ENCODE measurements at places on chromosomes 1 and 21.

DNA sequence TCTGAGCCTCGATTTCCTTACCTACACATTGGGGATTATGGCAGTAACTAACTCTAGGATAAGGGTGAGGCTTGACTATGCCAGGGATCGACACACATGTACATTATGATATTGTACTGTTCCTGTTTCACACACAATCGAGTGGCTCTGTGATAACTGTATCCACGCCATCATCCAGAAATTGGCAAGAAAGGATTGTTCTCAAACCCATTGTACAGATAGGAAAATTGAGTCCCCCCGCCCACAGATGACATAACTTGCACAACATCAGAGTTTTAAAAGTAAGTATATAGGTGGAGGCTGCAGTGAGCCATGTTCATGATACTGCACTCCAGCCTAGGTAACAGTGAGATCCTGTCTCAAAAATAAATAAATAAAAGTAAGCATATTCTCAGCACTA lies 3.8 kb downstream of the KANK4 start:
- no peak for DNase-seq

GRCh38 chr1:205449750-205450443 lies 5.9 kb downstream of the BLACAT1 start:
- peak; percentile 39 for DNase-seq

- DNase-seq, result no peak
These were observed 17.2 kb upstream of the C2CD2 start for GRCh38 chr21:41970751-41971653.

- peak; percentile 83 for DNase-seq
These were observed 8.6 kb upstream of the CALML6 start for GRCh38 chr1:1906185-1907097.

DNA sequence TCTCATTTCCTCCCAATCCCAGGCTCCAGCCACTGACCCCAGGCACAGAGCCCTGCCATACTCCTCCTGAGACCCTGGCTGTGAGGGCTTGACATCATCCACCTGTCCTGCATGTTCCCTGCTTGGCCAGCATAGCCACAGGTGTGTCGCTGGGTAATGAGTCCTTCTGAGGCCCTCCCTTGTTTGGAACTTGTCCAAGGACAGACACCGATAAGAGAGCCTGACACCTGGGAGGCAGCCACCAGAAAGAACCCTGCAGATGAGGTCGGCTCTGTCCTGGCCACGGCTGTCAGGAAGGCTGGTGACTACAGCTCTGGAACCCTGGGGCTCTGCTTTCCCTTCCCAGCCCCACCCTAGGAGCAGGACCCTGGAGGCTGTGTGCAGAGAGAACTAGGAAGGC lies 34.6 kb downstream of the TMEM63A start:
- DNase-seq, result no peak

DNA sequence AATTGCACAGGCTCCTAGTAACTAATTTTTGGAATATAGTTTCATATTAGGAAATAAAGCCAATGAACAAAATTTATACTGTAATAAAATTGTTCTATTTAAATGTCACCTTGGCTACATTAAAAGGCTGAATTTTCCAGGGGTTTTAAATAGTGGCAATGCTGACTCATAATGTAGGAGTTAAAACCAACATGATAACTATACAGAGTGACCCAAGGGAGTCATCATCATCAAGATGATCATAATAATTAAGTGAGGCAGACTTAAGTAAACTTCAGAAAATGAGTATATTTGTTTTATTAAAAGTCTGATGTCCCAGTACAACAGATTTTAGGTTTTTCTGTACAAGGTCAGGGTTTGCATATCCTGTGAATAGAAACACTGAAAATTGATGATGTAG lies 183.4 kb downstream of the PLPPR4 start:
- DNase-seq, result no peak

GRCh38 chr1:204161609-204162493 lies 4.3 kb downstream of the REN start:
- DNase-seq, result no peak

- DNase-seq, result no peak
These were observed 3.8 kb downstream of the TRPM2 start for GRCh38 chr21:44357064-44357837.

DNA sequence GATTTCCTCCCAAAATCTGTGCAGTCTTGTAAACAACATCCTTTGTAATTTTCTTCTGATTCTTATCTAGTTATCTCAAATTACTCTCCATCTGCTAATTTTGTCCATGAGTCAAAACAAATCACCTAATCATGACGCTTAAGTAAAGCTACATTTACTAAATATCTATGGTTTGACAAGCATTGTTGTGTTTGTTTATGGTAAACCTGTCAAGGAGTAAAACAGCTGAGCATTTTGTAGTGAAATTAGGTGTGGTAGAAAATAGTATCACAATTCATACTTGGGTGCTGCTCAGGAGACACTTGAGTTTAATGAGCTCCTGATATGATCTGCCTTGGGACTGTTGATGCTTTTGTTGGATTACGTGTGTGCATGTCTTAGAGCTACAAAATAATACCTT lies 11.6 kb downstream of the TIPRL start:
- DNase-seq, result no peak

GRCh38 chr21:35984654-35985361 lies 75.5 kb downstream of the SETD4 start:
- DNase-seq, result no peak

DNA sequence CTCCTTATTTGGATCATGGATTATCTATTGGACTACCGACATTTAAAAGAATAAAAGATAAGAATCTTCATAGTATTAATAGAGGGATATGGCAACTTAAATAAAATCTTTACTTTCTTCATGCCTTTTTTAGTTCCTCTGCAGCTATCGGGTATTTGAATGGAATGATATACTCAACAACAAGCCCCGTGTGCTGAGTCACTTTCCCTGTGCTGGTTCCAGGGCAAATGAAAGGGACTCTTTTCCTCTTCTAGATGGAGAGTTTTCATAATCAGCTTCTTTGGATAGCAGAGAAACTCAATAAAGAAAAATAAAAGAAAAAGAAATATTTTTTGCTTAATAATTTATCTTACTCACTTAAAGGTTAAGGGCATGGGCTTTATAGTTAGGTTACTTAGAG lies 213.7 kb downstream of the LRRC40 start:
- DNase-seq, result peak; percentile 42

DNA sequence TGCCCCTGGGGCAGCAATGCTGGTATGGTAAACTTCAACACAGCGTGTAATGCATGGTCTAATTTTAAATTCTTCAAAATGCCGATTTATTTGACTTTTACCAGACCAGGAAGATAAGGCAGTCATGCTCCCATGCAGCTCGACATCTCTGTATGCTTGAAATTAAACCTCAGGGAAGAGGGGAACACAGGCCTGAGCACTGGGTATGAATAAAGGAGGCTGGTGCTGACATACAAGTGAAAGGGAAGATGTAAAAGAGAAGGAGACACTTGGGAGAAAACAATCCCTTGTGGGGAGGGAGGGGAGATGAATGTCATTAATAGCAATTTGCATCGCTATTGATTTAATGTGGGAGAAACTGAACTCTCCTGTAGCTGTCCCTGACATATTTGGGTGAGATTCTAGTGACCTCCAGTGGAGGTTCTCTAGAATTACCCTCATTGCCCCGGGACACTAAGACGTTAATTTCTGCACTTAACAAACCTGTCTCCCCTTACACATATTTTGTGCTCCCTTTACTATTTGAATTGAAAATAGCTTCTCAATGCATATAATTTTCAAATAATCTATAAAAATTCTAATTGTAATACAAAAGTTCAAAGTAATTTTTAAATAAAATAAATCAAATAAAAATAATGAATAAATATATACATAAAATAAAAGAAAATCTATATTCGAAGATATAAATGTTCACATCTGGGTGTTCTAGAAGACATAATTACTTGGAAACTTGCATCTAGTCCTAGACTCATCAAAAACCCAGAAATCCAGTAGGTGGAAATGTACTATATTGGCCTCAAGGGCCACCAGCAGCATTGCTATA lies 283.1 kb downstream of the LMX1A start:
- DNase-seq, result peak; percentile 82

DNA sequence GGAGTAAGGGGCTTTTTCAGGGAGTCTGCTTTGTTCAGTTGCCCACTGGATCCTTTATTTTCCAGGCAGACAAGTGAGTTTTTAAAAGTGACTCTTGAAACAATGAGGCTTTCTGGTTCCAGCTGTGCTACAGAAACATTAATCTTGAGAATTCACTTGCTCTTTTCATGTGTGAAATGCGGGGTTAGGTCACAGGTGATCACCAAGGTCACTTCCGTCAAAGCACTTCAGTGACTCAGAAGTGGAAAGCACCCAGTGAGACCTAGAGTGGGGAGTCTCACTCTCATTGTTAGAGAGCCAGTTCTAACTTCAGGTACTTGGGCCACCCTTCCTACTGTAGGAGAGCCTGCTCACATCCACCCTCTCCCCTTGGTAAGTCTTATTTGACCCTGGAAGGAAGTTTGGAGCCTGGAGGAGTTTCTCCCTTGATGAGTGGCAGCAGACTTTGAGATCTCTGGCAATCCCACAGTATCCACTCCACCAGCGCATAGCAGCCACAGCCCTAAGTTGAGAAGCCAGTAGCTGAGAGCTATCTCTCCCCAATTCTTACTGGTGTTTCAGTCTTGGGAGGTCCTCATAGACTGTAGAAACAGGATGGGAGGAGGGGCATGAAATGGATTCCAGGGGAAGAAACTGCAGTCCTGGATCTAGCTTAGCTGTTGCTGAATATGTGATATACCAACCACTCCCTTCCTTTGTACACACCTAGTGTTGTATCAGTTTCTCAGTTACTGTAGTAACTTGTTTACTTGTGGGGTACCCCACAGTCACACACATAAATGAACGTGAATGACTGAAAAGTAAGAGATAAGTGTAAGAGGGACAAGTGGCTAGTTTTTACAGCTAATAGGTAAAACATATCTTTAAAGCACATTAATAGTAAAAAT lies 3.1 kb downstream of the TACSTD2 start:
- no peak for DNase-seq

DNA sequence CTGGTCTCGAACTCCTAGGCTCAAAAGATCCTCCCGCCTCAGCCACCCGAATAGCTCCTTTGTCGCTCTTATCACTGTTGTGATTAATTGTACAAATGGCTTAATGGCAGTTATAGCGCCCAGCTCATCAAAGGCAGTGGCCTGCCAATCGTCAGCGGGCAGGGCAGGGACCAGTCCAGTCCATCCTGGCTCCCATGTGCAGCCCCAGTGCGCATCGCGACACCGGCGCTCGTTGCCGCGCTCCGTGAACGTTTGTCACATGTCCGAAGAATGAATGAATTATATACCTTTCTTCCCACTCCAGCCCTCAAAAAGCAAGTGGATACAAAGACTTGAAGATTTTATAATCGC lies 18.4 kb downstream of the MTX1 start:
- peak; percentile 41 for DNase-seq

DNA sequence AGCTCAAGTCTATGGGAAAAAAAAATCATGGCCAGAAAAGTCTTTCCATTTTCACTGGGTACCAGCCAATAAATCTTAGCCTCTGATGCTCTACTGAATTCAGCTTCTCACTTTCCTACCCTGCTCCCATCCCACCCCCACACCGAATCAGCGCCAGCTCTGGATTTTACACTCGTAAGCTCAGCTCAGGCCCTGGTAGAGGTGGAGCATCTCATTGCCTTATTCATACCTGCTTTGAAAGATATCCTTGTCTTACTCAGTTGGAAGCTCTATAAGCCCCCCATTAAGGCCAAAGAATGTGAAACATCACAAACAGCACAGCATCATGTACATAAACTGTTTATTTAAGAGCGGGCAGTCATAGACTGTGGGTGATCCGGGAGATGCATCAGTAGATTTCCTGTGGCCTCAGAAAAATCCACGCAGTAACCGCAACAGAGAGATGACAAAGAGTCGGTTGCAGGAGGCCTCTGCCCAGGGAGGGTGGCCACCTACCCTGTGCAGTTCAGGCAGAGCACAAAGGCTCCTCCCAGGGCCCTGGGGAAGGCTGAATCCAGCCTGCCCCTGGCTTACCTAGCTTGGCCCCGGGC lies 36.4 kb upstream of the ETS2 start:
- peak; percentile 73 for DNase-seq

DNA sequence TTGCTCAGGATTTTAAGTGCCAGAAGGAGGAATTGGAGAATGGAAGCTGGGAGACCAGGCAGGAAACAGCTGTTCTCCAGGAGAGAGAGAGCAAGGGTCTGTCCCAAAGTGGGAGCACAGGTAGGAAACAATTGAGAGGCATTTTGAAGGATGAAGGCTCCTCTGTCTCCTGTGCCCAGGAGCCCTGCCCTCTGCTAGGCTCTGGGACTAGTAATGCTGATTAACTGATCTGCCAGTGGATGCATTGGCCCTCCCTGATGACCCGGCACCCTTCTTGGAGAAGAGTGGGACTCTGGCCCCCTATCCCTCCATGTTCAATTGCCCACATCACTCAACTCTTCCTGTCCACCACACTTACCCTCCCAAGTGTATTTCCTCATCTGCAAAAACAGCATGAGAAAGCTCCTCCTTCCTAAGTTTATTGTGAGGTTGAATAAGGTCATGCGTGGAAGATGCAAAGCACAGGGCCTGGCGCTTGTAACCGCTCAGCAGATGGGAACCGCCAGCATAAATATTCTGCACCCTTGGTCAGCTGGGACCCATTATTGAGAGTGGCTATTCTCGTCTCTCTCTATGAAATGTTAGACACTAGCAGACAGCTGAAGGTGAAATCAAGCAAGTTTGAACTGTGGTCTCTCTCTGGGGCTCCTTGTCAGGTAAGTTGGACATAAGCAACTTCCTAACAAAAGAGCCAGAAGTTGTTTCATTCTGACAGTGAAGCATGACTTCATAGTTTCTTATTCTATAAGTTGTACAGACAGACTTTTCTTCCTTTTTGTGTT lies 63.0 kb upstream of the ANGPTL1 start:
- no peak for DNase-seq

GRCh38 chr1:24557711-24558131 lies 1.8 kb downstream of the NCMAP start:
- DNase-seq, result no peak

GRCh38 chr1:104874044-104874443 lies 1124.3 kb downstream of the AMY1C start:
- no peak for DNase-seq

DNA sequence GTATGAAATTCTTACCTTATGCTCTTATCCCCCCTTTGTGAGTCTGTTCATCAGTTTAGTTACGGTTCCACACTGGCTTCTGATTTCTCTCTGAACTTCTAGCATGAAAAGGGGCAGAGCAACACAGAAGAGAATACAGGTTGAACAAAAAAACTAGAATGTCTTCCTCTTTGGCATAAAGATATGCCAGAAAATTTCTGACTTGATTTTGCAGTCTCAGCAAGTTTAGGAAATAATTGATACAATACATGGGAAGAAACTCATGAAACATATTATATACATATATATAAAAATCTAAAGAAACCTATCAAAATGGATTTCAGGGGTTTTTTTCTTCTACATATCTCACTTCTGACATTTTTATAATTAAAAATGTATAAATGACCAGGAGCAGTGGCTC lies 27.0 kb downstream of the SH3GLB1 start:
- DNase-seq, result no peak

GRCh38 chr1:24442764-24443163 lies 27.2 kb downstream of the NIPAL3 start:
- DNase-seq, result no peak

- peak; percentile 69 for DNase-seq
These were observed 23.3 kb upstream of the PTGFRN start for GRCh38 chr1:116886291-116886878.

GRCh38 chr1:239321877-239322276 lies 64.5 kb upstream of the CHRM3 start:
- no peak for DNase-seq

- no peak for DNase-seq
These were observed 3.1 kb upstream of the VWA1 start for GRCh38 chr1:1432274-1432950.

GRCh38 chr1:183363972-183364371 lies 54.2 kb downstream of the NMNAT2 start:
- peak; percentile 46 for DNase-seq

Data from choroid plexus epithelial cell (primary cell).